Astrocyte of the spinal cord (primary cell): ENCODE measurements at places on chromosomes 5 and 9.

DNA sequence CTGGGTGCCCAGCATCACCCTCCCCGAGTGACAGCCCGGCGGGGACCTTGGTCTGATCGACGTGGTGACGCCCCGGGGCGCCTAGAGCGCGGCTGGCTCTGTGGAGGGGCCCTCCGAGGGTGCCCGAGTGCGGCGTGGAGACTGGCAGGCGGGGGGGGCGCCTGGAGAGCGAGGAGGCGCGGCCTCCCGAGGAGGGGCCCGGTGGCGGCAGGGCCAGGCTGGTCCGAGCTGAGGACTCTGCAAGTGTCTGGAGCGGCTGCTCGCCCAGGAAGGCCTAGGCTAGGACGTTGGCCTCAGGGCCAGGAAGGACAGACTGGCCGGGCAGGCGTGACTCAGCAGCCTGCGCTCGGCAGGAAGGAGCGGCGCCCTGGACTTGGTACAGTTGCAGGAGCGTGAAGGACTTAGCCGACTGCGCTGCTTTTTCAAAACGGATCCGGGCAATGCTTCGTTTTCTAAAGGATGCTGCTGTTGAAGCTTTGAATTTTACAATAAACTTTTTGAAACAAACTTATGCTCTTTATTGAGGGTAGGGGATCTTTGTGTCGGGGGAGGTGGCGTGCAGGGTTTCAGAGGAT, 1.3 kb downstream of the GADD45G start:
- peak; percentile 77 for DNase-seq

DNA sequence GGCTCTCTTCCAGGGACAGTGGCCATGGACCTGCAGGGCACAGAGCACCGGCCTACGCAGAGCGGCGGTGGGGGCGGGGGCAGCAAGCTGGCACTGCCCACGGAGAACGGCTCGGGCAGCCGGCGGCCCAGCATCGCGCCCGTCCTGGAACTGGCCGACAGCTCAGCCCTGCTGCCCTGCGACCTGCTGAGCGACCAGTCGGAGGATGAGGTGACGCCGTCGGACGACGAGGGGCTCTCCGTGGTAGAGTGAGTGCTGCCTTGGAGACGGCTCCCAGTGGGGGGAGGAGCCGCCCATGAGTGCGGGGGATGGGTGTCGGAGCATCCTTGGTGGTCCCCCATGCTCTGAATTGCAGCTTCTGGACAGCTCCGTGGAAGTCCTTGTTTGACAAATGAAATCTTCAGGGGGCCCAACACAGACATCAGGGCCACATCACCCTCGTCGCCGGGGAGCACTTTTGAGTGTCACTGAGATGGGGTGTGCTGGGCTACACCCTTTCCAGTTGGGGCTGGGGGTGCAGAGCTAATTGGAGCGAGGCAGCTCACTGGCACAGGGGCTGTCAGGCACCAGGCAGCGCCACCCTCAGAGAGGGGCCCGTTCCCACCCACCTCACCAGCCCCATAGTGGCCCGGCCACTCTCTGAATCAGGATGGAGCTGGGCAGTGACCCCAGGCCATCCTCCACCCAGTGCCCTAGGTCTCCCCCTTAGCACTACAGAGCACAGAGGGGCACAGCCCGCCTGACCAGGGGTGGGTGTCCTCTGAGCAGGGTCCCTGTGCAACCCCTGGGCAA, 70.9 kb downstream of the KCNT1 start:
- no peak for DNase-seq

DNA sequence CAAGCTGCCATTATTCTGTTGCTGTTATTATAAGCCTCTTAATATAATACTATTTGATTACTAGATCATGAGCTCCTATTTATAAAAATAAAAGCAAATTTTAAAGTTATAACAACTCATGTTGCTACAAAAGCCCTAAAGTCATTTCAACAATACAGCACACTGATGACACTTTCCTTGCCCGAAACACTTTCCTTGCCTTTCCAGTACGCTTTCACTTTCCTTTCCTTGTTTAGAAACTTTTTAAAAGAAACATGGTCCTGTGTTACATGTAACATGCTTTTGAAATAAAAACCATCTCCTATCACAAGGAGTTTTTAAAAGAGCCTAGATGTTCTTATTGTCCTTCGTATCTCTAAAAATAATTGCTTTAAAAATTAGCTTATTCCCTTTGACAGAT, 688.4 kb downstream of the PTPRD start:
- no peak for DNase-seq

DNA sequence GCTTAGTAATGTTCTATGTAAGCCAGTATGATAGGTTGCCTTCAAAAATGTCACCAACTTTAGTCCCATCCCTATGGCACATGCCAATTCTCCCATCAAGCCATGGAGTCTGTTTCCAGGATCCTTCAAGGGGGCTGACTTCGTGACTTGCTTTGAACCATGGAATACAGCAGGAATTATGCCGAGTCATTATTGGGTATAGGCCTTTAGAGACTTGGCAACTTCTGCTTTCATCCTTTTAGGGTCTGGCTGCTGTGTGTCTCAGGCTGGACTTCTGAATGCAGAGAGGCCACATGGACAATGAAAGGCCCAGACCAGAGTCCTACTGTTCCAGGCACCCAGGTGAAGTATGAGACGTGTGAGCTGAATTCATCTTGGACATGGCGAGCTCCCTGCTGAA, 109.8 kb downstream of the DENND1A start:
- DNase-seq = no peak

DNA sequence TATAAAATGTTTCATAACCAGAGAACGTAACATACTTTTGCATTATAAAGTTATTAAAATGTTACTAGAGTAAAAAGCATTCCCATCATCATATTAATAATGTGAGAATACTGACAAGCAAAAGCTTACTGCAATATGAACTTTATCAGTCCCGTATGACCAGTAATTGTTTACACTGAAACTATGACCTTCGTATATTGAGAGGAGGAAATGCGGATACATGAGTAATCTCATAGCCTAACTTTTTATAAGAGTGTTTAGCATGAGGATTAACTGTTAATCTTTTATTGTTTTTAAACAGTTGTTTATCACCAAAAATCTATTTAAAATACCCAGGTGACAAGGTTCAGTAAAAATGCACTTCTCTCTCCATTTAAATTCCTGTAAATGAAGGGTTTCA, 272.4 kb downstream of the SLF1 start:
- no peak for DNase-seq
